ENCODE measurements at places on chromosomes 16 and 17.

GRCh38 chr16:65598621-65599020, 476.8 kb upstream of the CDH11 start:
- DNase-seq, result no peak

GRCh38 chr17:44826123-44826790, 3.8 kb downstream of the GJC1 start:
- DNase-seq, result no peak

DNA sequence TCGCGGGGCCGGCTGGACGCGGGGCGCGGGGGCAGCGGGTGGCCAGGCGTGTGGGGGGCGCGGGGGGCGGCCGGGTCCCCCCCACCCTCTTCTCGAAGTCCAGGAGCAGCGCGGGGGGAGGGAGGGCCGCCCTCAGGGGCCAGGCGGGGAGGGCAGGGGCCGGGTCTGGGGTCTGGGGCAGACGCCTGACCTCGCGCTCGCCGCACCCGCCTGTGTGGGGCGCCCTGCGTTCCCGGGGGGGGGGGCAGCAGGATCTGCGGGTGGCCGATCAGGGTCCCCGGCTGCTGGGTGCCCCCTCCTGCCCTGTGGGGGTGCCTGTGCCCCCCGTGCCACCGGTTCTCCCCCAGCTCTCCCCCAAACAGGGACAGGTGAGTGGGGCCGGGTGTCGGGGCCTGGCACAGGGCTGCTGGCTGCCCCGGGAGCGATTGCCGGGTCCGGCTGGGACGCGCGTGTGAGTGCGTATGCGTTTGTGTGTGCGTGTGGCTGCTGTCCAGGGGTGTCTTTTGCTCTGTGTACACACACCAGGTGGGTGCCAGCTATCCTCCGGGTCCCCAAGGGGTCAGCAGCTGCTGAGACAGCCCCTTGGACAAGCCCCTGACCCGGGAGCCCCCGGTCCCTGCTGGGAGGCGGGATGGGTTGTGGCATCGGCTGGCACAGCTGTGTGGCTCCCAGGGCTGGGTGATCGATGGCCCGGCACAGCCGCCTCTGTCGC, 663 bp downstream of the PRR35 start:
- no peak for DNase-seq

DNA sequence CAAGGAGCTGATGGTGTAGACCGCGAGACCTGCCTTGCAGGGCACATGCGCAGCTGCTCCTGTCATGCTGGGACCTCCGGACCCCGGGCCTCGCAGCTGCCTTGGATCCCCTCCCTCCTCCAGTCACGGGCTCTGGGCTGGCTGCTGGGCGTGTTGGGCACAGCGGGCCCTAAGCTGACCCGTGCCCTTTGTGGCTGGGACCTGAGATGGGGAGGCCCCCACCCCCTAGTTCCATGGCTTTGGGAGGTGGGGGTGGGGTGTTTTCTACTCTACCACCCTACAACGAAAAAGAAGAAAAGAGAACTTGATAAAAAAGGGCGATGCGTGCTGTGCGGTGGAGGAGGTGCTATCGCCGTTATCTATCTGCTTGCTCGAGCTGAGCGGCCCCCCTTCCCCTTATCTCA, 14.5 kb downstream of the ZFPM1 start:
- no peak for DNase-seq

- DNase-seq, result peak; percentile 94
Measured at GRCh38 chr17:38752308-38753070, at the start of gene PSMB3. Gene PSMB3 (plus strand): TSS chr17:38752741. CDS start chr17:38752827, 86 bp downstream.

DNA sequence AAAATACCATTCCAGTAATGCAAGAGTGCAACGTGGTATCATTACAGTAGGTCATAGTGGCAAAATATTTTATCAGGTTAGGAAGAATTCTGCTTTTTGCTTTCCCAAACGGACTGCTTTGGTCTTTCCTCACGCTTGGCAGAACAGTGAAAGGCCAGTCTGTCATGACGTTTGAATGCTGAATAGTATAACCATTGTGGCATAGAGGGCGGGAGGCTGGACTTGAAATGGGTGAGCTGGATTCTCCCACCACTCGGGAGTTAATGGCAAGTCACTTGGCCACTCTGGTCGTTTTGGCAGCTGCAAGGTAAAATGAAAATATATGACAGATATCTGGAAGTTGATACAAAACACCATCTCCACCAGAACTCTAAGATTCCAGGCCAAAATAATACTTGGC, 391.2 kb downstream of the MAF start:
- DNase-seq, result no peak

DNA sequence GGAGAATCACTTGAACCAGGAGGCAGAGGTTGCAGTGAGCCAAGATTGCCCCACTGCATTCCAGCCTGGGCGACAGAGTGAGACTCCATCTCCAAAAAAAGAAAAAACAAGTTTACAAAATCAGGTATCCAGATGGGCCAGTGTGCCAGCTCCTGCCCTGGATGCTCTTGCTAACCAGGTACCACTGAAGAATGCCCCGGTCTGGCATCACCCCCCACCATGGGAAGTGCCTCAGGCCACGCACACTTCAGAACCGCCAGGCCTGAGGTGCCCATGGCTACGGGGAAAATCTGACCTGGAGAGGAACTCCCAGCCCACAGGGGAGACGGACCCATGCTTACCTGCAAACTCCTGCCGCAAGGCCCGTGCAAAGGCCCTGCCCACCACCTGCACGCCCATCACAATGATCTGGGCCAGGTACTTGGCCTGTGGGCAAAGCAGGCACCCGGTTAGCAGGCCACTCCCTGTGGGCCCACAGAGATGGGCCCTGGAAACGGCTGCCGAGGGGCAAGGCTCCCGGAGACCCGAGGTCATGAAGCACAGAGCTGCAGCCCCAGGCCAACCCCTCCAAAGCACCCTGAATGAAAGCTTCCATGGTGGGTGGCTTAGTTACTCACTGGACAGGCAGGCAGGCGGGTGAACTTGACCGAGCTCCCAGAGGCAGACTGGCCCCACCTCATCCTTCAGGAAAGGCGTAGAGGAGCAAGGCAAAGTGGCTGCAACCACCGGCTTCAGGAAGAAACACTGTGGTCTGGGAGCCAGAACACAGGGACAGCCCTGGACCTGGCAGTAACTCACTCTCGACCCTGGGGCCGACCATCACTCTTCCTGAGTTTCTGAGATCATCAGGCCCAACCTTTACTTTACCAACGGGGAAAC, 8.0 kb downstream of the PAM16 start:
- DNase-seq, result no peak

DNA sequence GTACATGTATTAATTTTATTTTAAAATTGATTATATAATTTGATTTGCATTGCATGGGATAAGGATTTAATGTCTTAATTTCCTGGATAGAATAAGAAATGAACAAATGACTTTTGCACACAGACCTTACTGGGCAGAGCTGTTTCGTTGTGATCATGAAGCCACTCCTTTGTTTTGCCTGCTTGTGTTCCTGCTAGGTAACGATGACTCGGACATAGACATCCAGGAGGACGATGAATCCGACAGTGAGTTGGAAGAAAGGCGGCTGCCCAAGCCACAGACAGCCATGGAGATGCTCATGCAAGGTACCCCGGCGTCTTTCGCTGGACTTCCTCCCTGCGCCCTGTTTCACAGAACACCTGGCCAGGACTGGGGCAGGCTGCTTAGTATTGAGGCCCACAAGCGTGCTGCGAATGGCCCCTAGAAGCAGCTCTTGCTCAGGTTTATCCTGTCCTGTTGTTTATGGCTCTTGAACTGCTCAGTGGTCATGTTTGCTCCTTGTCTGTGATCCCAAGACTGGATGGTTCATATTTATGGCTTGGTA, 29.6 kb downstream of the CLUAP1 start:
- DNase-seq, result no peak

DNA sequence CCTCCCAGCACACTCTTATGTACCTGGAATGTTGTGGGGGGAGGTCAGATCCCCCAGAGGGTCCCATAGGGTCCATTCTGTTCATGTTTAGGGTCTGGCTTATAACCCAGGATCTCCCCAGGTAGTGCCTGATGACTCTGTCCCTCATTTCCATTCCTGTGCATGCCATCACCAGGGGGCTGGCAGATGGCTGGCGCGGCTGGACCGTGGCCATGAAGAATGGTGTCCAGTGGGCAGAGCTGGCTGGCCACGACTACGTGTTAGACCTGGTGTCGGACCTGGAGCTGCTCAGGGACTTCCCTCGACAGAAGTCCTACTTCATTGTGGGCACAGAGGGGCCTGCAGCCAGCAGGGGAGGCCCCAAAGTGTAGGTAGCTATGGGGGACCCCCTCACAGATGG, 35.0 kb upstream of the ALKBH5 start:
- no peak for DNase-seq

- DNase-seq, result no peak
Measured at GRCh38 chr16:55830658-55831294, 2.1 kb downstream of the CES1 start.

- DNase-seq, result no peak
Measured at GRCh38 chr17:4407851-4408250, 25.9 kb upstream of the SPNS3 start.

DNA sequence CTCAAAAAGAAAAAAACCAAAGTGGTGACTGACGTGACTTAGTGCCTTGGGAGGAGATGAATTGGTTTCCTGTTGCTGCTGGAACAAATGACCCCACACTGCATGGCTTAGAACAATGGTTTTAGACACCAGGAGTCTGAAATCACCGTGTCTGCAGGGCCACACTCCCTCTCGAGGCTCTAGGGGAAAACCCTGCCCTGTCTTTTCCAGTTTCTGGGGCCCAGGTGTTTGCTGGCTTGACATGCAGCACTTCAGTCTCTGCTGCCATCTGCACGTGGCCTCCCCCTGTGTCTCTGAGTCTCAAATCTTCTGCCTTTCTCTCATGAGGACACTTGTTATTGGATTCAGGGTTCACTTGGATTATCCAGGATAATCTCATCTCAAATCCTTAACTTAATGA, 323.8 kb upstream of the TNRC6C start:
- DNase-seq, result no peak

GRCh38 chr17:17356149-17356930, 53.2 kb downstream of the NT5M start:
- DNase-seq, result peak; percentile 52

GRCh38 chr17:10069301-10069700, 129.1 kb downstream of the GAS7 start:
- no peak for DNase-seq

GRCh38 chr16:86794216-86794864, 216.0 kb downstream of the FOXL1 start:
- no peak for DNase-seq

DNA sequence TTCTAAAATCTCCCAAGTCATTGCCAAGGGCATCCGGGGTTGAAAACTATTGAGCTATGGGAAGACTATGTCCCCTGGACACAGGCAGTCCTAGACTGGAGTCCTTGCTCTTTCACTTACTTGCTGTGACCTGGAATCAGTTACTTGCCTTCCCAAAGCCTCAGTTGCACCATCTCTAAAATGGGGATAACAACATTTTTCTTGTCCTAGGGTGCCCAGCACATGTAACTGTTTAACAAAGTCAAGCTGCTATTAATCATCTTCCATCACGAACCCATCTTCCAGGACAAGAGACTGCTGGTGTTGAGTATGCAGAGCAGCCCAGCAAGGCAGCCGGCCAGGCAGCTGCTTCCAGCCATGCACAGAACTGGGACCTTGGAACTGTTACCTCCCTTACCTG, 9.9 kb upstream of the CACNG4 start:
- no peak for DNase-seq

DNA sequence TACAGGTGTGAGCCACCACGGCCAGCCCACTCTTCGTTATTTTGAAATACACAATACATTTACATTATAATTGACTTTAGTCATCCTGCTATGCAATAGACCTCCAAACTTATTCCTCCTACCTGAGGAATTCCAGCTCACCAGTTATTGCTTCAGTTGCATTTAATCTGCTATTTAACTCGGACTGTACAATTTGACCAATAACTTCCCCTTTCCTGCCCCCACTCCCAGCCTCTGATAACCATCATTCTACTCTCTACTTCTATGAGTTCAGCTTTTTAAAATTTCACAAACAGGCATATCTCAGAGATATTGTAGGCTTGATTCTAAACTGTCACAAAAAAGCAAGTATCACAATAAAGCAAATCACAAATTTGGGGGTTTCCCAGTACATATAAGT, 157.0 kb downstream of the COPRS start:
- no peak for DNase-seq

GRCh38 chr16:20383106-20384029, 21.2 kb downstream of the PDILT start:
- DNase-seq, result peak; percentile 21

DNA sequence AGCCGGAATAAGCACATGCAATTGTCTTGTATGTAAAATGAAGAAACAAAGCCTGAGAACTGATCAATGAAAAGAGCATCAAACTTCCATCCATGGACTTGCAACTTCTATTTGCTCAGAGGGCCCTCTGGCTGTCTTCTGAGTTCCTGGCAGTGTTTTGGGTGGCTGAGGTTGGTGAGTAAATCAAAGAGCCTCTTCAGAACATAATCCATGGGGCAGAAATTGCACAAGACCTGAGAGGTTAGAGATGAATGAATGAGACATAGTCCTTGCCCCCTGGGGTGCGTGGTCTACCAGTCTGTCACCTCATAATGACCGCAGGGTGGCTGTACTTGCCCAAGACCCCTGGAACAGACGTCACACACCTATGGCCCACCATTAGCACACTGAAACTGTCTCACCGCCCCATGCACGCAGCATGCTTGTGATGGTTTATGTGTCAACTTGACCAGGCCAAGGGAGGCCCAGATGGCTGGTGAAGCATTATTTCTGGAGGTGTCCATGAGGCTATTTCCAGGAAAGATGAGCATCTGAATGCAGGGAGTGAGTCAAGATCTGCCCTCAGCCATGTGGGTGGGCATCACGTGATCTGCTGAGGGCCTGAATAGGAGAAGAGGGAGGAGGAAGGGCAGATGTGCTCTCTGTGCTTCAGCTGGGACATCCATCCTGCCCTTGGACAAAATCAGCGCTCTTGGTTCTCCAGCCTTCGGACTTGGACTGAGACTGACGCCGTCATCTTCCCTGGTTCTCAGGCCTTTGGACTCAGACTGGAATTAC, 8.3 kb downstream of the PIK3R6 start:
- DNase-seq, result no peak

- DNase-seq, result no peak
Measured at GRCh38 chr17:49217651-49218413, 7.3 kb downstream of the ABI3 start.

DNA sequence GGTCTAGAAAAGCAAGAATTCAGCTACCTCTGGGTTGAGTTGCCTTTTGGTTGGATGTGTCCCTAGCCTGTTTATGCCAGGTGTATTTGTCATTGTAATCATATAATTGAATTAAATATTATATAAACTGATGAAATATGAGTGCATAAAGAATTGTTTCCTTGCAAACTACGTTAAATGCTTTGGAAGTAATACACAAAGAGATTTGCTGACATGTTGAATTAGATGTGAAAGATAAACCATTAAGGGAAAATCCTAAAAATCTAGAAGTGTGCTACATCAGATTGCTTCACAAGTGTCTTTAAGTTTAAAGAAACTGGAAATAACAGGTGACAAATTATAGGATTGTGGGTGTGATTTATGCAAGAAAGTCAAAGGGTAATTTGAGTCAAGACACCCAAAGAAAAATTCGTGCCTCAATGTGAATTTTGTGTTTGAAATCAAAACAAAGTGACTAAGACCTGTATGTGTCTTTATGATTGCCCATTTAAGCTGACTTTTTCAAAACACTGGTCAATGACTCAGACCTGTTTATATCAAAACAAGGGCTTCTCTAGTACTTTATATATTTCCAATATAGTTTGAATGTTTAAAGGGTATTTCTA, 5.1 kb upstream of the PYY start:
- DNase-seq, result no peak

- DNase-seq, result no peak
Measured at GRCh38 chr17:40372031-40372430, 7.5 kb upstream of the GJD3 start.

GRCh38 chr17:42841975-42842685, 2.2 kb upstream of the AOC2 start:
- no peak for DNase-seq

GRCh38 chr17:61731330-61731729, 132.0 kb downstream of the BRIP1 start:
- no peak for DNase-seq

- DNase-seq, result no peak
Measured at GRCh38 chr17:63571632-63572310, 21.5 kb downstream of the DCAF7 start.
